ENCODE measurements at places on chromosomes 6 and 20.
A peak's percentile ranks its signal among the peaks of the same experiment; 100 is the strongest.

GRCh38 chr6:116329156-116329555 lies 41.6 kb upstream of the DSE start:
- no peak for DNase-seq

- DNase-seq, result peak; percentile 12
Measured at GRCh38 chr20:44087051-44087856, 99.7 kb downstream of the JPH2 start.

DNA sequence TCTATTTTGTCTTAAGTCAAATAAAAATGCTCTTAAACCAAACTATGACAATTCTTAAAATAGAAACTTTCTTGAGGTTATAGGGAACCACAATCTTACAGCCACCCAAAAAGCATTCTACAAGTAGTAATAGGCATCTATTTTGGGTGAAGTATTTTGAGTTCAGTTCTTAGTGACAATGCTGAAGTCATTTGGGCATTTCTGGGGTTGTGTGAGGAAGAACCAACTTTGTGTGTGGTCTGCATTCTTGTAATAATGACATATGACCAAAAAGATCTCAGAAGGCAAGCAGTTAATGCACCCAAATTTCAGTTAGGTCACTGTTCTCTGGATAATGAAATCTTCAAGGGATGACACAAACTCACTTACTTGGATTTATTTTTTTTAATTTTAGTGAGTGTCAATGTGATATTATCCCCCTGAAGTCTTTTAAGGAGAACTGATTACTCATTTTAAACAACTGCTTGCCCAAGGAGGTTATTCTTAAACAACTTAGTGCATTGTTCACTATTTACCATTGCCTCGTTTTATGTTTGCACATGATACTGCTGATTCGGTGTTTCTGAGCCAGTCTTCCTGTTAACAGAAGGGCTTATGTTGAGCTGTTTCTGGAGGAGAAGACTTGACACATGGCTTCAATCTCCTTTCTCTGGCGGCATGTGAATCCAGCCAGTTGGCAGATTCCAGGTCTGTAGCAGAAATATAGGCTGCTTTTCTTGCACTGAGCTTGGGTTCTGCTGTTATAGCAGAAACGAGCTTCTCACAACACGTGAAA lies 618.9 kb downstream of the BCKDHB start:
- DNase-seq, result no peak

- no peak for DNase-seq
Measured at GRCh38 chr20:62605236-62605943, 36.9 kb upstream of the SLCO4A1 start.

- DNase-seq, result no peak
Measured at GRCh38 chr6:38501931-38502330, 137.8 kb downstream of the BTBD9 start.

GRCh38 chr6:45946352-45946751 lies 69.3 kb downstream of the CLIC5 start:
- DNase-seq, result no peak

DNA sequence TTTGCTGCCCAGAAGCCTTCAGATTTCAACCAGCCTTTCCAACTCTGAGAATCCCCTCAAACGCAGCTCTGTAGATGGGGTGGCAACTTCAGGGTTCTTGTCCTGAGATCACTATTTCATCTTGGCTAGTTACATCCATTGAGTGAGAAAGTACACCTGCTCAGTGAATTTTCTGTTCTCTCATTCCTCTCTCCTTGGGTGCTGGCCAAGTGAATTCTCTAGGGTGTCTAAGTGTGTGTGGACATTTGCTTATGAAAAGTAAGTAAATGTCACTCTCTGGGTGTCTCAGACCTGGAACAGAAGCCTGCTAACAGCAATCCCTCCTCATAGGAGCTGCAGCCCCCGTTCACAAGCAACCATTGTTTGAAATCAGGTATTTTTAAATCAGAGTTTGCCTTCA lies 3.8 kb downstream of the RIN2 start:
- no peak for DNase-seq

- DNase-seq, result no peak
Measured at GRCh38 chr6:44264154-44265006, 971 bp downstream of the NFKBIE start.

- DNase-seq, result no peak
Measured at GRCh38 chr6:144197919-144198318, 47.6 kb downstream of the STX11 start.

- no peak for DNase-seq
Measured at GRCh38 chr20:64189530-64189966, 25.3 kb downstream of the MYT1 start.

DNA sequence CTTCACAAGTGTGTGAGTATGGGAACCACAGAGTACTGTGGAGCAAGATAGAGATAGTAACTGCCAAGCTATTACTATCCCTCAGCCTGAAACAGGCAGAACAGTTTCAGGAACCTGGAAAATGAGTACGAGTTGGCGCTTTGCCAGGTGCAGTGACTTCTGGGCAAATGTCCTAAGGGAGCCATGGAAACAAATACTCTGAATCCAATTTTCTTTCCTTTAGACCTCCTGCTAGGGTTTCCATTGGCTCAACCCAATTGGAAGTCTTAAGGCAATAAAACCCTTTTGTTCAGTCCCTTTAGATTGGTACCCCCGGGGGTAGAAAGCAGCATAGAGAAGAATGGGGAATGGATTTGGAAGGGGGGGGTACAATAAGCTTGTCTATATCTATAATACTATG lies 205.0 kb upstream of the EPHA7 start:
- peak; percentile 0 for DNase-seq

DNA sequence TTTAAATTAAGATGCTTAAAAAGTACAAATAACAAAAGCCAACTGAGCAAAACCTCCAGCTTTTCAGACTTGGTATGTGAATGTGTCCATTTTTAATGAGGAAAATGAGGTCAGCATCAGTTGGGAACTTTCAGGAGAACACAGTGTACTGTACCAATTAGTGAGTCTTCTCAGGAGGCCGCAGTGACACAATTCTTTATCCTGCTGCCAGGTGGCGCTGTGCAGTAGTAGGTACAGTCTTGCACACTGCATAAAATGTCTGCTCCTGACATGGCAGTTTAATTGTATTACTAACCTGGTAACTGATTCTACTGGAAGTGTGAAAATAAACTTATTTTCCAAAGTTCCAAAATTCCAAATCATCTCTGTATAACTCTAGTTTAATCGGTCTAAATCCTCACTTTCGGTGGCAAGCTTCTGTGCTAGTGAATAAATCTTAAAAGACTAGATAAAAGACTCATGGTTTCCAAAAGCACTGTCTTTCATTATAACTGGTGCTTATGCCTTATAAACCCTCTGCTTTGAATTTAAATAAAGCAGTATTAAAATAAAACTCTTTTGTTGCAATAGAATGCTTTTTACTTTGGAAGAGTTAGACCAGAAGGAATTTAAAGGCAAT lies 214.8 kb upstream of the MMS22L start:
- DNase-seq, result peak; percentile 71

DNA sequence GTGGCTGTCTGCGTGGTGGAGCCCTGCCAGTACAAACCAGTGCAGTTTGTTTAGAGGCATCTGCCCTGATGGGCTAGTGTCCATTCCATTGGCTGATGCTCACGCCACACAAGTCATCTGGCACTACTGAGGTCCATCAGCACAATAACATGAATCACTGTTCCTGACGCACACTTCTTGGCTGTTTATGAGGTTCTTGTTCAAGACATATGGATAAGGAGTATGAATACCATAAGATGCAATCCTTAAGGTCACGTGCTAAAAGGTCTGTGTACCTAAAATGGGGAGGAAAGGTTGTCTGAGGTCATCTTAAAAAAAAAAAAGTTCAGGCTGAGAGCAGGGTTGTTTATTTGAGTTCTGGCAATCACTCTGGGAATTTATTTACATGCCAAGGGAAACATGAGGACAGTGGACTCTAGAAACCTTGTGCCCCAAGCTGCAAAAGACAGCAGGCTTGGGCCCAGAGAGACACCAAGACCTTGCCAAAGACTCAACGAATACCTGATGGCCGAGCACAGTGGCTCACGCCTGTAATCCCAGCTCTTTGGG lies 54.1 kb upstream of the SHLD1 start:
- no peak for DNase-seq

DNA sequence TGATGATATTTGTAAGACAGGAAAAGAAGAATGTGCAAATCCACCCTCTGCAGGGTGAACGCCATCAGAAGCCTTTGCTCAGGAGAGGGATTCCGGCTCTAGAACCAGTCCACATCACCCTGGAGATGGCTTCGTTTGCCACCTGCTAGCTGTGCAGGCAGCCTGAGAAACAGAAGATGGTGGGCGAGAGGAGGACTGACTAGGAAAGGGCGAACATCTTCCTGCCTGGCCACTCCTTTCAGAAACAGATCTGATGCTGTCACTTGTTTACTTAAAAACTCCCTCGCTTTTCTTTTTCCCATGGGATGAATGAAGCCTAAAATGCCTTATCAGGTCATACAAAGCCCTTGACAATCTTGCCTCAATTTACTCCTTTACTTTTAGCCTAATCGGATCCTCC lies 1.2 kb downstream of the PTPRA start:
- no peak for DNase-seq
